ENCODE measurements at places on chromosomes 6 and 20.

DNA sequence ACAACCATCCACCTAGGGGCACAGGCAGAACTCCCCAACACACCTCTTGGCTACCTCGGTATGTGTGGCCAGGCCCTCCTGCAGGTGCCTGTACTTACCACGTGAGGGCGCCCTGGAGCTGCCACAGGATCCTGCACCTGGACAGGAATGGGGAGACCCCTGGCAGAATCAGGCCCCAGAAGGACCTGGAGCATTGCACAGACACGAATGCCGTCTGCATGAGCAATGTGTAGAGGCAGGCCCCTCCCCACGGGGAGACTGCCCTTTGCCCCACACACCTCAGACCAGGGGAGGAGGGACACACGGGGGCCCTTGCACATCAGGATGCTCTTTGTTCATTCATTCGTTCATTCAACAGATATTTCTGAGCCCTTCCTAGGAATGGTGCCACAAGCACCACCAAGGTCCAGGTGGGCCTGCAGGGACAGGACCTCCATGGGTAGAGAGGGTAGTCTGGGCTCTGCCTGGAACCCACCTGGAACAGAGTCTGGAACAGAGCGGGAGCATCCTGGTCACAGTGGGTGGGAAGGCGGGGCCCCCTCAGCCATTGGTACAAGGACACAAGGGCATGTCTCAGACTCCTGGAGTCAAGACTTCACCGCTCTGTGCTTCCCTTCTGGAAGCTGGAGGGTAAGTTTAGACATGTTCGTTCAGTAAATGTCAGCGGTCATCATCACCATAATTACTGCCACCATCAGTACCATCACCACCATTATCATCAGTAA is 32.3 kb downstream of the YTHDF1 start:
- DNase-seq: peak; percentile 53

- no peak for DNase-seq
Observed at GRCh38 chr20:56637576-56637975, 8.5 kb downstream of the TFAP2C start.

GRCh38 chr6:16576451-16577368 is 184.6 kb downstream of the ATXN1 start:
- DNase-seq: no peak

DNA sequence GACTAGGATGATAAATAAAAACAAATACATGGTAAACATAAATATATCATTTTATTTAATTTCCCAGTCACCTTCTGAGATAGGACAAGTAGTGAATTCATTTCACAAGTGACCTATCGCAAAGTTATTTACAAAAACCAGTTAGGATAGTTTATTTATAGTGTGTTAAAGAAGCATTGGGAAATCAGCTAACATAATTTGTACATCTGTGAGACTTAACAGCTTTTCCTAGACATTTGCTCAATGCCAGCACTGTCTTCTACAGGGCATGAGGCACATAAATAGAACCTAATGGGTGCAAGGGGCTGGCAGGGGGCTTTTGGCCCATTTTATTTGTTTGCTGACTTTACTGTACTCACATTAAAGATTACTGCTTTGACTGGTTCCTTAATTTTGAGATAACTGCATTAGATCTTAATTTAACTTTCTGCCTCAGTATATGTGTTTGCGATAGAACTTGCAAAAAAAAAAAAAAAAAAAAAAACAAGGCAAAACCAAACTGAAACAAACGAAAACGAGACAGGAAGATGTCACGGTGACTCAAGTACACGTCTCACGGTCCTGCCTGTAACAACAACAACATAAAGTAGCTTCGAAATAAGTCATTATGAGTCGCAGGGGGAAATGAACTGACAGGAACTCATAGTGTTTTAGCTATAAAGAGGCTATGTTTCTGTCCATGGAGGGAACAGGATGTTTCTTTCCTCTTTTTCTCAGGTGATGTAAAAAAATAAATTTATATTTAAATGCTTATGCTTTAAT is 133.7 kb upstream of the GMDS start:
- no peak for DNase-seq

DNA sequence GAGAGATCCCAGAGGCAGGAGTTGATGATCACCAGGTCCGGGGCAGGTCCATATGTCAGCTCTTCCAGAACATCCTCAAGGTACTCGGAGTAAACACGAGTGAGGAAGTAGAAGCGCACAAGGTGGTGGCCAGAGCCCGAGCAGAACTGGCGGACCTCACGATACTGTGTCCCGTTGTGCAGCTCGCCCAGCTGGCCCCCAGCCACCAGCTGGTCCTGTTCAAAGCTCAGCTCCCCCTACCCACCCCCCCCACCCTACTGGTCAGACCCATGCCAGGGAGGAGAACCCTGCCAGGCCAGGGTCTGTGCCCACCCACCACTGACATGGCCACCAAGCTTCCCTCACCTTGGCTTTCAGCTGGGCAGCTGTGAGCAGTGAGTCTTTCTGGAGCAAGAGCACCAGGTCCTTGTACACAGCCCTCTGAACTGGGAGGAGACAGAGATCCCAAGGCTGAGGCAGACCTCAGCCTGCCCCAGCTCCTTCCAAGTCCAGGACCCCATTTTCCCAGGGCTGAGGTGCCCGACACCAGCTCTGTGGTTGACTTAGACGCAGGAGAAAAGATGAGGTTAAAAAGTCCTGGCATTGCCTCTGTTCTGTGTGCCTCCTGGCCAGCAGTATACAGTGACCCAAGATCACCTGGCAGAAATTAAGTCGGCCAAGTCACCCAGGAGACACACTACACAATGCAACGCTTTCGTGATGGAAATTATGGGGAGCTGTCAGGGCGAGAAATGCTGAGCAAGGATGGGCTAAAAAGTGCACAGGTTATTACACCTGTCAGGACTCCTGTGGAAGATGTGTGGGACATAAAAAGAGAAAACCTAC is 1.4 kb downstream of the PCED1A start:
- no peak for DNase-seq

GRCh38 chr20:14264869-14265268 is 72.5 kb downstream of the FLRT3 start:
- no peak for DNase-seq

GRCh38 chr6:102474041-102474807 is 1080.7 kb downstream of the GRIK2 start:
- no peak for DNase-seq
